ENCODE measurements at places on chromosomes 6 and 20. TPM values are rescaled to one million over a fixed set of nuclear protein-coding genes. Genes with fewer than 3 reads are reported as not detected.

The RREB1 gene
- total RNA-seq = 28.5 TPM

The TFAP2D gene
- total RNA-seq = not detected

The FAM217B gene
- 7.8 TPM for total RNA-seq

The DNAAF9 gene
- 19.1 TPM for total RNA-seq

The PSMB1 gene
- total RNA-seq = 363 TPM

The PLCB4 gene
- 3.5 TPM for total RNA-seq

The SLC44A4 gene
- total RNA-seq = 0.13 TPM

The LGSN gene
- total RNA-seq = under 0.01 TPM

The FRMD1 gene
- not detected for total RNA-seq

The RNF182 gene
- total RNA-seq = 0.40 TPM

The BMP2 gene
- 41.5 TPM for total RNA-seq

The LINC00237 gene
- total RNA-seq = not detected

The LKAAEAR1 gene
- total RNA-seq = 0.29 TPM

The TSBP1 gene
- total RNA-seq = not detected

The C6orf163 gene
- 4.6 TPM for total RNA-seq

The BTN3A1 gene
- 12.2 TPM for total RNA-seq

The CHD6 gene
- 33.1 TPM for total RNA-seq

The SNX21 gene
- total RNA-seq = 19.8 TPM

The RHAG gene
- not detected for total RNA-seq

The MCCD1 gene
- total RNA-seq = not detected

The FAM83B gene
- not detected for total RNA-seq

The BNIP5 gene
- not detected for total RNA-seq

The SLC17A3 gene
- total RNA-seq = not detected

The SH3BGRL2 gene
- 36.4 TPM for total RNA-seq

The ECT2L gene
- not detected for total RNA-seq

The RAB44 gene
- under 0.01 TPM for total RNA-seq

The PSORS1C2 gene
- not detected for total RNA-seq

The MEP1A gene
- total RNA-seq = not detected

The HLA-DMB gene
- total RNA-seq = 0.50 TPM

The MYLK4 gene
- 0.40 TPM for total RNA-seq

The TFAP2C gene
- total RNA-seq = not detected

The TFAP2A gene
- 2.9 TPM for total RNA-seq

The CDS2 gene
- 43.6 TPM for total RNA-seq

The TCP1 gene
- total RNA-seq = 395 TPM

The CDSN gene
- not detected for total RNA-seq

The TINAG gene
- not detected for total RNA-seq

The IP6K3 gene
- not detected for total RNA-seq

The SYNGAP1 gene
- total RNA-seq = 3.5 TPM

The DNPH1 gene
- total RNA-seq = 51.6 TPM

The THBD gene
- total RNA-seq = 38.6 TPM

The ATP9A gene
- total RNA-seq = 25.2 TPM

The BMP5 gene
- 1.7 TPM for total RNA-seq

The C6orf52 gene
- not detected for total RNA-seq

The CYP24A1 gene
- total RNA-seq = not detected

The FNDC1 gene
- total RNA-seq = not detected

The CDH22 gene
- total RNA-seq = 0.13 TPM

The SMLR1 gene
- total RNA-seq = not detected

The ELOVL2 gene
- total RNA-seq = not detected

The NFATC2 gene
- total RNA-seq = 7.0 TPM

The DEFB112 gene
- not detected for total RNA-seq

The IGF2R gene
- 69.5 TPM for total RNA-seq

The PROCR gene
- 337 TPM for total RNA-seq

The FAM162B gene
- 0.36 TPM for total RNA-seq

The COL11A2 gene
- 0.13 TPM for total RNA-seq

The TRIM31 gene
- not detected for total RNA-seq

The SLC24A3 gene
- not detected for total RNA-seq

The SEMG1 gene
- not detected for total RNA-seq

All from thoracic aorta endothelial cell (primary cell).